ENCODE measurements at places on chromosomes 3 and 15.

GRCh38 chr15:39453620-39454019 lies 127.3 kb upstream of the THBS1 start:
- no peak for DNase-seq

DNA sequence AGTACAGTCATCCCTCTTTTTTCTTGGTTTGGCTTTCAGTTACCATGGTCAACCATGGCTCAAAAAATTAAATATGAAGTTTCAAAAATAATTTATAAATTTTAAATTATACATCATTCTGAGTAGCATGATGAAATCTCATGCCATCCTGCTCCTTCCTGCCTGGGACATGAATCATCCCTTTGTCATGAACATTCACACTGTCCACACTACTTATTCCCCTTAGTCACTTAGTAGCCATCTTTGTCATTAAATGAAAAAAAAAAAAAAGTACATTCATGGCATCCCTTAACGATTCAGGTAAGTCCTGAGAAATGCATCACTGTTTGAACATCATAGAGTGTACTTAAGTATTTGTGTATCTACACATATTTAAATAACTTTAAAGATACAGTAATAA lies 1046.3 kb downstream of the ROBO2 start:
- DNase-seq = no peak

GRCh38 chr3:161905520-161906132 lies 409.0 kb downstream of the OTOL1 start:
- no peak for DNase-seq

GRCh38 chr3:34077417-34078195 lies 279.2 kb downstream of the PDCD6IP start:
- DNase-seq = no peak

- no peak for DNase-seq
Measured at GRCh38 chr15:29051422-29051821, 165.6 kb downstream of the APBA2 start.

DNA sequence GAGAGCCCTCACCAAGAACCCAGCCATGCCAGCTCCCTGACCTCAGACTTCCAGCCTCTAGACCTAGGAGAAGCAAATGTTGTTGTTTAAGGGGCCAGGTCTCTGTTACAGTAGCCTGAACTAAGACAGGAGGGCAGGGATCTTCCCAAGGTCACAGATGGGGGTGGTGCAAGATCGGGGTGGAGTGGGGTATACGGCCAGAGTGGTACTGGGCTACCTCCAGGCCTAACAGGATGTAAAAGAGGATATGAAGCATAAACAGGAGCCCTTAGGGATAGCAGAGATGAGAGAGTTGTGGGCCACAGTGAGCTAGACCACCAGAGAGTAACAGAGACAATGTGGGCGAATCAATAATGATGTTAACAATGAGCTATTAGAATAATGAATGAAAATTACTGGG lies 82.9 kb downstream of the TOP2B start:
- DNase-seq = no peak

DNA sequence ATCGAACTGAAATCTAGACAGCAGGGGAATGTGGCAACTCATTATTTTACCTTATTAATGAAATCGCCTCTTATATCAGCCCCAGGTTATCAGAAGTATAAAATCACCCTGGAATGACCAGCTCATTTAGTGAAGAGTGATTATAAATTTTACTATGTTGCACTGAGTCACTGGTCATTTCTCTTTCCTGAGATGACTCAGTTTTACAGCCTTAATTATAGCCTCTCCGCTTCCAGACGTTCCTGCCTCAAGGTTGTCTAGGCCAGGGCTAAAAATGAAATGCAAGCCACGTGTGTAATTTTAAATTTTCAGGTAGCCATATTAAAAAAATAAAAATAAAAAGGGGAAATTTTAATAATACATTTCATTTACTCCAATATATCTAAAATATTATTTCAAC lies 33.3 kb downstream of the DET1 start:
- no peak for DNase-seq

GRCh38 chr3:45670991-45671390 lies 18.2 kb upstream of the SACM1L start:
- DNase-seq = no peak

GRCh38 chr15:62047282-62047827 lies 12.9 kb downstream of the VPS13C start:
- no peak for DNase-seq

DNA sequence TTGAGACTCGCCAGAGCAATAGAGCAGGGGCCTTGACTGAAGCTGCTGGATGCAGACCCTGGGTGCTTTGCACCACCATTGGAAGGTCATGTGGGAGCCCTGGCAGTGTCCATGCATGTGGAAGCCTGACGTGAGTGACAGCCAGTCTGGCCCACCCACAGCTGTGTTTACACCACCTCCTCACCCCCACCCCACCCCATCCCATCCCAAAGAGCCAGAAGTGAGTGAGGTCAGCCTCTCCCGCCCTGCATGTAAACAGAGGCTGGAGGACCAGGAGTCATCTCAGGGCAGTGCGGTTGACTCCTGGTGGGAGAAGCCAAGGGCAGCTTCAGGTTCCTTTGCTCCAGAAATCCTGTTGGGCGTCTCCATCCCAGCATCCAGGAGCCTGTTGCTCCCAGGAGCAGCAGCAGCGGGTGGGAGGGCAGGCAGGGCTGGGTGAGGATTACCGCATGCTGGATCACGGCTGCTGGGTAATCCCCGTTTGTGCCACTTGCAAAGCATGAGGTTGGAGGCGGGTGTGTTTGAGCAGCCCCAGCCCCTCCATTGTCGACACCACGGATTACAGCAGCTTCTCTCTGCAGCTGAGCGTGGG lies 44.6 kb downstream of the CORO2B start:
- DNase-seq = no peak

DNA sequence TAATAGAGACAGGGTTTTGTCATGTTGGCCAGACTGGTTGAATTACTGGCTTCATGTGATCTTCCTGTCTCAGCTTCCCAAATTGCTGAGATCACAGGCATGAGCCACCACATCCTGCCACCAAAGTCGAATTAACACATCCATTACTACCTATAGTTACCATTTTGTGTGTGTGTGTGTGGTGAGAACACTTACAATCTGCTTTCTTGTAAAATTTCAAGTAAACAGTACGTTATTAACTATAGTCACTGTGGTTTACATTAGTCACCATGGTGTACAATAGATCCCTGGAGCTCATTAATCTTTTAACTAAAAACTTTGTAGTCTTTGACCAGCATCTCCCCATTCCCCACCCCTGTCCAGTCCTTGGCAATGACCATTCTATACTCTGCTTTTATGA lies 270.0 kb downstream of the NAALADL2 start:
- no peak for DNase-seq

- no peak for DNase-seq
Measured at GRCh38 chr15:39510001-39510701, 70.7 kb upstream of the THBS1 start.

GRCh38 chr3:48236531-48236930 lies 4.4 kb upstream of the ZNF589 start:
- DNase-seq = no peak

- DNase-seq = no peak
Measured at GRCh38 chr3:21356402-21356801, 394.6 kb downstream of the ZNF385D start.

DNA sequence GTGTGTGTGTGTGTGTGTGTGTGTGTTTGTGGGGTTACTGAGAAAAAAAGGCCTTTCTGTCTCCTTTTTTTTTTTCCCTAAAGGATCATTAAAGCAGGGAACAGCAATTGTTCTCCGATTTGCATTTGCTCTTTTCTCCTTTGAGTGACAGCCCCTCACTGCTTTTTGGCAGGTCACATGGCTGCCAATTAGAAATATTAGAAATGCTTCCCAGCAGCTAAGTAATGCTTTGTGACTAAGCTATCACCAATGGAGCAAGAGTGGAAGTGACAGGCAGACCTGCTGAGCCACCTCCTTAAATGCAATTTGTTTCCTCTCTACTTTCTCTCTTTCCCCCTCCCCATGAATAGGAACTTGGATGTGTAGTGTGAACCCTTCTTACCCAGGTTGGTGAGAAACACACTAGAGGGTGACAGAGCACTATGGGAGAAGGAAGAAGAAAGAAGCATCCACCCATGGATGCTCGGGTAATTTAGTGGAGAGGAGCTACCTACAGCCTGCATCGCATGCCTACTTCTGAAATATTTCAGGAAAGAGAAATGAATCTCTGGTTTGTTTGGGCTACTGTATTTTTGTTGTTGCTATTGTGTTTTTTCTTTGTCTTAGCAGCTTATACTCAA lies 165.2 kb upstream of the PDZRN3 start:
- no peak for DNase-seq

DNA sequence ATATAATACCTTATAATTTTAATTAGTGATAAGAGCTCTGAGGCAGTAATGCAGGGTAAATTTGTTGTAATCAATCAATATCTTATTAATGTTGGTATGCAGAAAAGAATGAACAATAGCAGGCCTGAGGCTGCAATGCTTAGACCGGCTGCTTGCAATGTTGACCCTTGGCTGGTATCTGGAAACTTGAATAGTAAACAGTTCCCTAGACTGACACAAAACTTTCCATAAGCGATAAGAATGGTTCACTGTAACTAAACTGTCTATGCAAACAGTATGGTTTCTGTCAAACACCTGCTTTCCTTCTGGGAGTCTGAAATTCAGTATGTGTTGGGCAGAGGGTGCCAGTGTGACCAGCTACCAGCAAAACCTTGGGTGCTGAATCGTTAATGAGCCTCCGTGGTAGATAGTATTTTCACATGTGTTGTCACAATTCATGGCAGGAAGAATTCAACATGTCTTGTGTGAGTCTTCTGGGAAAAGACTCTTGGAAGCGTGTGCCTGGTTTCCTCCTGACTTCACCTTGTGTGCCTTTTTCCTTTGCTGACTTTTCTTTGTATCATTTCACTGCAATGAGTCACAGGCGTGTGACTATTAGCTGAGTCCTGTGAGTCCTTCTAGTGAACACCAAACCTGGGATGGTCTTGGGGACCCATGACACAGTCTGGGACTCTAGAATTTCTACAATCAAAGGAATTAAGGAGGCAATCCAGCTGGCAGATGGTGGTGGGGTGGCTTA lies 30.7 kb upstream of the CLRN1 start:
- DNase-seq = no peak

DNA sequence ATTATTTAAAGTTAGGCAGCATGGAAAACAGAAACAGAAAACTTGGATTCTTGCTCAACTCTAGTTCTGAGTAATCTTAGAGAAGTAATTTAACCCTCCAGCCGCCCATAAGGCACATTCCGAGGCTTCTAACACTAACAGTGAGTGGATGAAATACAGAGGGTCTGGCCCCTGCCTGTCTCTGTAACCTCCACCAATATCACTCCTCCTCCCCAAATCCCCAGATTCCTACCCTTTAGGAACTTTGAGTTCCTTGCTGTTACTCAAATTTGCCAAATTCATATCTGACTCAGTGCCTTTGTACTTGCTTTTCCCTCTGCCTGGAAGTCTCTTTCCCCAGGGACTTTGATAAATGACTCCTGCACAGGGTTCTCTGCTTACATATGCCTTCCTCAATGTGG lies 112.5 kb upstream of the TGFBR2 start:
- no peak for DNase-seq

DNA sequence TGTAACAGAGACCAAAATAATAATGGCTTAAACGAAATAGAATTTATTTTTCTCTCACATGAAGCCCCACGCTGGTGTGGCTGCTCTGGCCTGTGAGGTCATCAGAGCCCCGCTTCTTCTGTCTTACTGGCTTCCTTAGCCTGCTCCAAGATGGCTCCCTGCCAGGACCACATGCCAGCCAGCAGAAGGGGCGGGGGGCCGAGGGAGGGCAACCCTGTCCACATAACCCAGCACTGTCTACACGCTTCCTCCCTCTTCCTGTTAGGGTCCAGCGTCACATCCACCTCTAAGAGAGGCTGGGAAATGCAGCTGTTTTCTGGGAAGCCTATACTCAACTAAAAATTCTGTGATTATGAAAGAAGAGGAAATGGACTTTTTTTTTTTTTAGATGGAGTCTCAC lies 107.9 kb upstream of the DLG1 start:
- no peak for DNase-seq

GRCh38 chr3:129015388-129016105 lies 14.4 kb downstream of the EFCC1 start:
- DNase-seq = peak; percentile 76

DNA sequence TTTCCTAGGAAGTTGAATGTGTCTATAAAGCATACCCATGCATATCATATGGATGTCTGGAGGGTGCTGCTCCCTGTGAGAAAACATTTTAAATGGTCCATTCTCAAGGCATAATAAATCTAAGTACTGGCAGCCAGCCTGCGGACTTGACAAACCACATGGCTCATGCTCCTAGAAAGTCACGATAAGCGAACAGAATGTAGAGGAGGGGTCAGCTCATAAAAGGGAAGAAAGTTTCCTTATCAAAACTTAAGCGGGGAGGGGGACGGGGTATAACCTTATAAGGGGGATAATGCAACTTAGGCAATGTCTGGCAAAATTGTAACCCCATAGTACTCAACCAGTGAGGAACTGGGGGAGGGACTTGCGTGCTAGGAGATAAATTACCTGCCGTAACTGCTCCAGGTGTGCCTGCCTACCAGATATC lies 159.8 kb upstream of the LMCD1 start:
- no peak for DNase-seq

- DNase-seq = no peak
Measured at GRCh38 chr15:69082021-69082502, 67.6 kb downstream of the NOX5 start.

DNA sequence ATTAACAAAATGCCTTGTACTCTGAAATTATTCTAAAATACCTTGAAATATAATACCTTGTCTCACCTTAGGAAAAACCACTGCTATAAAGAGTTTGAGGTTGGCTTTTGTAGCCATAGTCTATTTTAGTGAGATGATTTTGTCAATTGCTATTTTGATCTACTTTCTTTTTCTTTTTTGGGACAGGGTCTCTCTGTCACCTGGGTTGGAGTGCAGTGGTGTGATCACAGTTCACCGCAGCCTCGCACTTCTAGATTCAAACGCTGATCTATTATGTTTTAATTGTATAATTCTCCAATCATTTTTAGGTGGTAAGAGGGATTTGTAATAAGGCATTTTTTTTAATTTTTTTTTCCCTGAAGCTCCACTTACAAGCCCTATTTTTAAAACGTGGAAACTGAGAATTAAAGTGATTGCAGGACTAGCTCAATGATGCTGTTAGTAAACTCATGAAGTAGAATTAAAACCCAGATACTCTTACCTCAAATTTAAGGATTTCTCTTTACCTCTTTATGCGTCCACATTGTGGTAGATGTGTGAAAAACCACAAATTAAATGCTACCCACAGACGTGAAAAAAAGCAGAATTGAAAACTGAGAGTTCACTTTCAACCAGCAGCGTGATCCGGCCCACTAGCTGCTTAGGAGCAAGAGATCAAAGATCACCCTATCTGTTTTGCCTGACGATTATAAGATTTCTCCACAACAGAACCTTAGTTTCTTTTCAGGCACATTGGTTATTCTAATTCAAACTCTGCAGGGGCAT lies 384.2 kb downstream of the CGGBP1 start:
- DNase-seq = no peak

- no peak for DNase-seq
Measured at GRCh38 chr15:60179786-60180391, 175.8 kb downstream of the FOXB1 start.

- DNase-seq = no peak
Measured at GRCh38 chr3:55427739-55428138, 59.4 kb downstream of the WNT5A start.

GRCh38 chr15:31427411-31427810 lies 100.8 kb downstream of the KLF13 start:
- DNase-seq = no peak
